Stimulated activated CD8-positive, alpha-beta memory T cell treated with anti-CD3 and anti-CD28 coated beads, Interleukin-15, amount 100 ng/mL, for 1 hour (primary cell): ENCODE measurements at places on chromosomes 5 and 9.

- no peak for DNase-seq
Measured at GRCh38 chr5:159851053-159851452, 65.2 kb upstream of the ADRA1B start.

DNA sequence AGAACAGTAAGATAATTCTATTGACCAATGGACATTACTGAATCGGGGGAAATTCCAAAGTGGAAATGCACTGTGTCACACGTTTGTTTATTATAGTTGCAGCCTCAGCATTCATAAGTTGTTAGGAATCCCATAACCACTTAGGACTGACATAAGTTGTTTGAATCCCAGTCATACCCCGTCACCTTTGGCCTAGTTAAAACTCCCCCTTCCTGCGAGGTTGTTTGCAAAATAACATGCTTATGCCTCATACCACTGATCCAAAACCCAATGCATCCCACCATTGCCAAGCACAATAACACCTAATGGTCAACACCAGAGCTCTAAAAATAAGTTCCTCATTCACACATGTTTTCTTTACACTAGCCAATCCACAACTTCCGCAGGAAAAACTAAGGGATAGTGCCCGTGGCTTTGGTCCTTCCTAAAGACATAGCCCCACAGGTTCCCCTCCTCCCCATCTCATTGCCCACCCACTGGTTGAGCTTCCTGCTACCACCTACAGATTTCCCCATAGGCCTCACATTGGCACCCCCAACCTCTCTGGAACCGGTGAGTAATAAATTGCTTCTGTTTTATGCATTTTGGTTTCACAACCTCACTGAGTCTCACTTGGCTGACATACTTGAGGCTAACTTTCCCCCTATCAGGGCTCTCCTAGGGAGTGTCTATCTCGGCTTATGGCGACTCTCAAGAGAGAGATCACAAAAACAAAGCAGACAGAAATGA, 42.3 kb upstream of the MUSK start:
- DNase-seq = no peak

DNA sequence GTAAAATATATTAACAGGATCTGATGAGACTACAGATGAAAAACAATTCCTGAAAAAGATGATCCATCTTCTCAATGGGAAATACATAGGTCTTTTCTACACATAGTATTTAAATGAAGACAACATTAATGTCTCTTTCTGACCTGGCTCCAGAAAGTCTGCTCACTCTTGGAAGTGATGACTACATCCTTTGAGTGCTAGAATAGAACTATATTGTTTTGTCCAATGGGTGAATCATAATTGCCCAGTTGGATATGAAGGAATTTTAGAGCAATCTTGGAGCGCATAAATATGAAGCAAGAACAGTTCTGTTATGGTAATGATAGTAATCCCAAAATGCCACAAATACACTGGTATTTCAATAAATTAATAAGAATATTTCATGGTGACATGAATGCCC, 322.1 kb downstream of the DEPDC1B start:
- DNase-seq = no peak

GRCh38 chr9:97046228-97046627, 7.3 kb upstream of the CTSV start:
- no peak for DNase-seq

- no peak for DNase-seq
Measured at GRCh38 chr5:76790632-76791290, 28.1 kb upstream of the F2RL1 start.

GRCh38 chr5:170753311-170753710, 30.2 kb upstream of the GABRP start:
- DNase-seq = no peak

DNA sequence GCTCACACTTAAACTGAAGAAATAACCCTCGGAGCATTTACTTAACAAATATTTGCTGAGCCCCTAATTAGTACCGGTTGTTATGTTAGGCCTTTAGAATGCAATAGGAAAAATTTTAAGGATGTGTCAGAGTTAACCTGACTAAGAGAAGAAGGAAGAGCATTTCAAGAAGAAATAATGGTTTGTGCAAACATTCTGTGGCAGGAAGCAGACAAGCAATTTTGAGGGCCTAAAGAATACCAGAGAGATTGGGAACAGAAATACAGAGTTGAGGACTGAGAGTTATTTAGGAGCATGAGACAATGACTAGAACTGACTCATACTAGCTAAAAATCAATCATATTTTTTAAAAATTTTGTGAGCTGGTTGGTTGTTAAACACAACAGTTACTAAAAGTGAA, 218.8 kb downstream of the PRR16 start:
- no peak for DNase-seq

DNA sequence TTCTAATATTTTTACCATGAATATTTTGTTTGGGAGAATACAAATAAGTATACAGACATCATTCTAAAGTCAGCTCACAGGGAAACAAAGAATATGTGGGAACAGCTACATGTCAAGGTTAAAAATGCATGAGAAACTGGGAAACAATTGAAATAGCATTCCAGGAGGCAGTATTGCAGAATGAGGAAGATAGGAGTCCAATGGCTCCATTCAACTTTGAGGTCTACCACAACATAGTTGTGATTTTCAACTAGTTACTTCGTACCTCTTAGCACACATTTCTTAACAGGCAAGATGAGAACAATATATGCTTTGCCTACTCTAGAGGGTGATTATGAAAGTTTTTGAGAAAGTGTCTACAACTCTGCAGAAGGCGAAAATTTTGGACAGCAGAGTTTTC, 35.2 kb upstream of the CAST start:
- no peak for DNase-seq

DNA sequence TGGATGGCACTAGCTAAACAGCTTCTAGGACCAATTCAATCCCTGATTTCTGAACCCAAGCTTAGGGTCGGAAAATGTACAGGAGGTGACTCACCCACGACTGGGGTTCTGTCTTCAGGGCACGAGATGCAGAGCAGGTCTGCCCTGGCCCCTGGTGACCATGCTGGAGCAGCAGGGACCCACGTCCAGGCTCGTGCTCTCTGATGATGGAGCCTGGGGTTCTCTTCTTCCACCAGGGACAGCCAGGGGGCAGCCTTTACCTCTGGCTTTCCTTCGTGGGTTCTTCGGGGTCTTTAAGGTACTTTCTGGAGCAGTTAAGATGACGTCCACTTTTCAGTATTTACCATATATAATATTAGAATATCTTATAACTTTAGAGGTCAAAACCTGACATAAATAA, 2.1 kb downstream of the CFAP77 start:
- no peak for DNase-seq

GRCh38 chr5:175862131-175863012, 9.0 kb upstream of the CPLX2 start:
- DNase-seq = no peak

DNA sequence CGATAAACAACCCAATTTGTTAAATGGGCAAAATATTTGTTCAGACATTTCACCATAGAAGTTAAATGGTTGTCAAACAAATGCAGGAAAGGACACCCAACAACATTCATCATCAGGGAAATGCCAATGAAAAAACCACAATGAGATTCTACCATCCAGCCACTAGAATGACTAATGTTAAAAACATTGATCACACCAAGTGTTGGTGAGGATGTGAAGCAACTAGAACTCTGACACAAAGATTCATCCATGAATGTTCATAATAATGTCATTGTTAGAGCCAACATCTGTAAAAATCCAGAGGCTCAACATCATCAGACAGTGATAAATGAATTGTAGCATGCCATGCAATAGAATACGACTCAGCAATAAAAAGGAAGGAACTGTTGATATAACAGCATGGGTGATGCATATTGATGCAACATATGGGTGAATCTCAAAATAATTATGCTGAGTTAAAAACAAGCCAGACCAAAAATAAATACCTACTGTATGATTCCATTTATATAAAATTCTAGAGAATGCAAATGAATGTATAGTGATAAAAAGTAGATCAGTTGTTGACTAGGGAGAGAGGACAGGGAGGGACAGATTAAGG, 55.9 kb upstream of the UNC5A start:
- no peak for DNase-seq

DNA sequence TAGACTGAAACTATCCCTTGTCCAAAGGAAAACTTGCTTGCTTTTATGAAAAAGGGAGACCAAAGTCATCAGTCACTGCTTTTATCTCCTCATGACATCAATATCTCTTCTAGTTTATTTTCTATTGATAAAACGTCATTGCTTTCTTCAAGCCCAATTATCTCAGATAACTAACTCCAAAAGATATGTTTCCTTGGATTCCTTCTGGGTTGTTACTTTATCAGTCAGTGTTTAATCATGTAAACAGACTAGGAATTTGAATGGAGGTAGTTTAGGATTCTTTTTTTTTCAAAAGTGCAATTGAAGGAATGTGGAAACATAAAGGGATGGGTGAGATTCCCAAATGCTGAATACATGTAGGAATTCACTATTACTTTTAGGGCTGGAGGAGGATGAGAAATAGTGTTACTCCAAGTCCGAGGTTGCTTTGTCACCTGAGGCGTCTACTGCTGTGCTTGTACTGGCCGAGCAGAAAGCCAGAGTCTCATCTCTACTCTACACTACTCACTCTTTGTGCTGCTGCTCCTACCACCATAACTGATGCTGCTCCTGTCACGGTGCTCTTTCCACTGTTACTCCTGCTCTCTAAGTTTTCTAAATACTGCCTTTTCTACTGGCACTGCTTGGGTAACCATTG, 1697.1 kb upstream of the NUDT12 start:
- DNase-seq = no peak

- no peak for DNase-seq
Measured at GRCh38 chr9:110086537-110086936, 121.4 kb downstream of the C9orf152 start.

GRCh38 chr9:32136700-32137339, 247.6 kb upstream of the ACO1 start:
- DNase-seq = no peak

DNA sequence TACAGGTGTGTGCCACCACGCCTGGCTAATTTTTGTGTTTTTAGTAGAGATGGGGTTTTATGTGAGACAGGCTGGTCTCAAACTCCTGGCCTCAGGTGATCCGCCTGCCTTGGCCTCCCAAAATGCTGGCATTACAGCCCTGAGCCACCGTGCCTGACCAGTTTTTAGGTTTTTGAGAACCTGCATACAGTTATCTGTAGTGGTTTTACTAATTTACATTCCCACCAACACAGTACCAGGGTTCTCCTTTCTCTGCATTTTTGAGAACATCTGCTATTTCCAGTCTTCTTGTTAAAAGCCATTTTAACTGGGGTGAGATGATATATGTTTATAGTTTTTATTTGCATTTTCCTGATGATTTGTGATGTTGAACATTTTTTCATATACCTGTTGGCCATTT, 12.8 kb downstream of the DMXL1 start:
- DNase-seq = no peak

DNA sequence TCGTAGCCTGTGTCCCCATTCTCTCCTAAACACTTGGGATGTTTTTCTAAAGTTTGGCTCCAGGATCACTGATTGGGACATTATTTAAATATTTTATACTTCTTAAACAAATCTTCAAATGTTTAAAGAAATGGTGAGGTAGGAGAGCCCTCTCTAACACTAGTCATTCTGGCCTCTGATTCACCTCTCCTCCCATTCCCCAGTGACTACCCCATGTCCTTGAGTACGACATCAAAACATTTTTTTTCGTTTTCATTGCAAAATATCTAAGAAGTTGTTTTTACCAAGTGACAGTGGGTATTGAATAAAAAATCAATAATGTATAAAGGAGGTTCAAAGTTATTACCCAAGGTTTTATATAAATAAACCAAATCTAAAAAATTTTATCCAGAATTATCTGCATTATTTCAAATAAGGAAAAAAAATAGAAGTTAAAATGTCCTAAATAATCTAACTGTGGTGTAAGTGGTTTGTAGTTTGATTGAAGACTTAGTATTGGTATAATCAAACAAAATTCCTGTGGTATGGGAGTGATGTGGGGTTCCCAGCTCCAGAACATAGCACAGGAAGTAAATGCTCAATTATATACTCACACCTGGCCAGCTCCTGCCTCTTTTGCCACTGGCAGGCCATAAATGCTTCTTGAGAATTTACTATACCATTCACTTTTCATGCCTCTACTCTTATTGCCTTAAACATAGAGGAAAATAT, 51.1 kb downstream of the MAST4 start:
- no peak for DNase-seq

GRCh38 chr5:31671339-31671741, 32.4 kb downstream of the PDZD2 start:
- DNase-seq = no peak

DNA sequence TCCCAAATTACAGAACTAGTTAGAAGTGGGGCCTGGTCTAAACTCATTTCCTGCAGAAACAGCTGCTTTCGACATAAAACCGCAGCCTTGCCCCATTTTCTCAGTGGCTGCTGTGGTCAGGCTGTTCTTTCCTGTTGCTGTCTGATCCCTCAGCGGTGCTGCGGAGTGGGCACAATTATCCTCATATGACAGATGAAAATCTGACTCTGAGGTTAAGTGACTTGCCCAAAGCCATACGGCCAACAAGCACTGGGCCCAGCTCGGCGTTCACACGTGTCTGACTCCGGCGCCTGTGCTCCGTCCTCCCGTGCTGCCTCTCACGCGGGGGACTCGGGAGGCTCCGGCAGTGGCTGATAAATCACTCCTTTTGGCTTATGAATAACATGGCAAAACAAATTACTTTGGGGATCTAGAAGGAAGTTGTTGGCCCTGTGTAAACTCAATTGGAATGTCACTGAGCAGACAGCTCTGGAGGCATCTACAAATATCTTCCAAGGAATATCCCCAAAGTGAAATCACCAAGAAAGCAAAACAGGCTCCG, 142.6 kb upstream of the LMX1B start:
- DNase-seq = peak; percentile 47

- DNase-seq = no peak
Measured at GRCh38 chr9:134338394-134339182, 12.3 kb downstream of the RXRA start.

DNA sequence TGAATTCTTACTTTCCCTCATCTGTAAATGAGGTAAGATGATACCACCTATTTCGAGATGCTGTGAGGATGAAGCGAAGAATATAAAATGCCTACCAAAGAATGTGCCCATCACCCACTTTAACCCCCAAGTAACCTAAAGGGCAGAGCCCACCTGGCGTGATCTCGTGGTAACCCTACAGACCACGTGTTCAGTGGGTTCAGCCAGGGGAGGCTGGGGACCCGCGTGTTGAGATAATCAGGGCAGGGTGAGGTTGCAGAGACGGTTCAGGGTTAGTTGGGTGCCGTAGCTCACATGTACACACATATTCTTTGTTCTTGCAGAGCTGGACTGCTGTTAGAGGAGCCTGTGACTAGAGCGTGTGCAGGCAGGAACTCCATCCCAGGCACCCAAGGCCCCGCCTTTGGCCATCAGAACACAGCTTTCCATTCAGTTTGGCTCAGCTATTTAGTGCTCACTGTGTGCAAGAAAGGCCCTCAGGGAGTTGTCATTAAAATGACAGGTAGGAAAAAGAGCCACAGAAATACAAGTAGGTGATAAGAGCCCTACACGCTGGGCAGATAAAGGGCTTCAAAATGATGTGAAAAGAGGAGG, 56.5 kb upstream of the HAND1 start:
- no peak for DNase-seq

DNA sequence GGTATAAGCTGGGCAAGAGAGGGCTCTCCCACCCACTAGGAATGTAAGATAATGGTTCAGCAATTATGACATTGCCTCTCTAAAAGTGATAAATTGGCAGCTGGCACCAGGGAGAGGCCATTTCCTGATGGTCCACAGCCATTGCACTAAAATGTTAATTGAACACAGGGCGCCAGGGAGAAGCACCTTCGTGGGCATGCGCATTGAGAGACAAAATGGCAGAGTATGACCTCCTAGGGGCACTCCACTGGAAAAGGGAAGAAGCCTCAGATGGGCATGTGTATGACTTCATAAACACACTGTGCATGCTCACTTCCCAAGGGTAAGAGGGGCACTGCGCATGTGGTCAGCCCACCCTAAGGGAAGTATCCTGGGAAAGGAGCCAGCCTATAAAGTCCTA, 419.2 kb downstream of the AGTPBP1 start:
- DNase-seq = no peak
